ENCODE measurements at places on chromosomes 3 and 15. TPM values are rescaled to one million over a fixed set of nuclear protein-coding genes. Genes with fewer than 3 reads are reported as not detected.

GRCh38 chr15:61668444-61668843, 391.8 kb downstream of the VPS13C start:
- DNase-seq = no peak

DNA sequence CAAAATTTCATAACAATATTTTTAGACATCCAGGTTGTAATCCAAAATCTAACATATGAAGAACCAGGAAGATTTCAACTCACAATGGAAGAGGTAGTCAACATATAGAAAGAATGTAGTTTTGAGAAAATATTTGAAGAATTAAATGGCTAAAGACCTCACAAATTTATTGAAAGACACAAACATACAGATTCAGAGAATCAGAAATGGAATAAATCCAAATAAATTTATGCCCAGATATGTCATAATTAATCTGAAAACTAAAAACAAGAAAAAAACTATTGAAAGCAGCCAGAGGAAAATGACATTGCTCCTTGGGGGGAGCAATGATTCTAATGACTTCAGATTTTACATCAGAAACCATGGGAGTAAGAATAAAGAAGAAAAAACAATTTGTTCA, 75.8 kb downstream of the TCF12 start:
- DNase-seq = no peak

The DNAH12 gene
- 1.7 TPM for total RNA-seq

The KLHL6 gene
- total RNA-seq = 1.3 TPM

The CFAP100 gene
- 1.8 TPM for total RNA-seq

Data from cerebellum (tissue), 4 donors.